ENCODE measurements at places on chromosomes 11 and 22.

GRCh38 chr11:73632996-73633395, 13.4 kb upstream of the PLEKHB1 start:
- DNase-seq = no peak

GRCh38 chr11:122803306-122803705, 35.0 kb upstream of the CRTAM start:
- no peak for DNase-seq

GRCh38 chr11:38839071-38839470, 2241.0 kb upstream of the RAG2 start:
- no peak for DNase-seq

DNA sequence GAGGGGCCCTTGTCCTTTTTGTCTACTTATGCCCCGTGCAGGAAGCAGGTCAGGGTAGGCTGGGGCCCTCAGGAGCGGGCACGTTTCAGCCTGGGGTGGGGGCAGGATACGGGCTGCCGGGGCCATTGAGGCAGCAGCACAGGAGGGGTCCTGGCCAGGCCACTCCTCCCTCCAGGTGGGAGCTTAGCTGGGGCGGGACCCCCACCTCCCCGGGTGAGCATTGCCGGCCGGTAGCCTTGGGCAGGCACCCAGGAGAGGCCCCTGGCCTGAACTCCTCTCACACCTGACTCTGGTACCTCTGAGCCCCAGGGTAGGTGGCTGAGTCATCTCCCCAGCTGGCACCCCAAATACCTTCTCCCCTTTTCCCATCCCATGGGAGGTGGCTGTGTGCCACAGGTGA, 5.0 kb upstream of the MUC6 start:
- no peak for DNase-seq

DNA sequence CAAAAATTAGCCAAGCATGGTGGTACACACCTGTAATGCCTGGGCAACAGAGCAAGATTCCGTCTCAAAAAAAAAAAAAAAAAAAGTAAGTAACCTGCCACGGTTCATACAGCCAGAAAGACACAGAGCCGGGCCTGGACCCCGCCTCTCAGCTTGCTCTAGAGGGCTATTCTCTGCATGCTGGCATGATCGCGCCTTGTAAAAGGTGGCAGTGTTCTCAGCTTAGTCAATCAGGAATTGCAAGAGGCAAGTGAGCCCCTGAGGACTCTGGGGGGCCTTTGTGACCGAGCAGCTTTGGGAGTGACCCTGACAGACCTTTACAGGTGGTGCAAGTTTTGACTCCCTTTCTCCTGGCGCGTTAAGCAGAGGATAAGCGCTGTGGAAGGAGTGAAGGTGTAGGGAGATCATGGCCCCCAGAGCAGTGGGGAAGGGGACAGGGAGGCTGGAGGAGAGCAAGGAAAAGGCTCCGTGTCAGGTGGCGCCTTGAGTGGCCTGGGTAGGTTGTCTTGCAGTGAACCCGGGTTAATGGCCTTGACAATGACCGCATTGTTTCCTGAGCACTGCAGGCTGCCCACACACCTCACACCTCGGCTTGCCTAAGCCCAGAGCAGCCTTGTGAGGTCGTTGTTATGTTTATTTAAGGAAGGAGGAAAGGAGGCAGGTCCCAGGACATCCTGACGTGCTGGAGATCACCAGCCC, 48.9 kb downstream of the CDPF1 start:
- DNase-seq = no peak

- no peak for DNase-seq
Observed at GRCh38 chr11:61384271-61385242, 7.8 kb upstream of the TMEM216 start.

DNA sequence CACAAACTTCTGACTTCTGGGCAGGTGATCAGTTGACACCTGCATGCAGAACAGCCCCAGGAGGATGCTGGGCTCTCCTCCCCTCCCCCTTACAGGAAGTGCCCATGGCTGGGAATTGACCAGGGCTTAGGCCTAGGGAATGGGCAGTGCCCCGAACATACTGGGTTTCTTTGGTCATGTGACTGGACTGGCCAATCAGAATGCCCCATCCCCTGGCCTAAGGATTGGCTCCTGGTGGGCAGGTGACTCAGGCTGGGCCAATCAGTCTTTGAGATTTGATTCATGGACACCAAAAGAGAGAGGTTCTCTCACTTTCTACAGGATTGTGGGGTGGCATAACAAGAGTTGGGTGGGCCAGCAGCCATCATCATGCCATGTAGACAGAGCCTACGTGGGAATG, 37.1 kb downstream of the MCM5 start:
- peak; percentile 46 for DNase-seq

DNA sequence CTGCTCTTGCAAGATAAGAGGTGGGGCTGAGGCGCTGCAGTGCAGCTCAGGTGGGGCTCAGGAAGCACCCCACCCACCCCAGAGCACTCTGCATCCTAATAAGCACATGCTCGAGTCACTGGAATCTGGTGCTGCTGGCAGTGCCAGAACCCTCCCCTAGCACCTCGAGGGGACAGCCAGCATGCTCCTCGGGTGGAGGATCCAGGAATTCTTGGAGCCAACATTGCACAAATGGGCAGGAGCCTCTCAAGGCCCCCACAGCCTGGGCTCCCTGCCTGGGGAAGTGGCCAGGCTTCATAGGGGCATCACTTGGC, 27.5 kb upstream of the CABP7 start:
- DNase-seq = no peak

- no peak for DNase-seq
Observed at GRCh38 chr11:126647735-126648134, 292.2 kb downstream of the ST3GAL4 start.

GRCh38 chr11:66454247-66454646, 12.5 kb upstream of the PELI3 start:
- peak; percentile 23 for DNase-seq

GRCh38 chr22:45828841-45829240, 148.1 kb downstream of the WNT7B start:
- DNase-seq = no peak

GRCh38 chr11:80048513-80048912, 607.7 kb upstream of the TENM4 start:
- DNase-seq = no peak

GRCh38 chr11:10304495-10305261, at the start of gene ADM:
Gene ADM (plus strand): TSS chr11:10305073. CDS start chr11:10305701, 628 bp downstream.
- peak; percentile 30 for DNase-seq

DNA sequence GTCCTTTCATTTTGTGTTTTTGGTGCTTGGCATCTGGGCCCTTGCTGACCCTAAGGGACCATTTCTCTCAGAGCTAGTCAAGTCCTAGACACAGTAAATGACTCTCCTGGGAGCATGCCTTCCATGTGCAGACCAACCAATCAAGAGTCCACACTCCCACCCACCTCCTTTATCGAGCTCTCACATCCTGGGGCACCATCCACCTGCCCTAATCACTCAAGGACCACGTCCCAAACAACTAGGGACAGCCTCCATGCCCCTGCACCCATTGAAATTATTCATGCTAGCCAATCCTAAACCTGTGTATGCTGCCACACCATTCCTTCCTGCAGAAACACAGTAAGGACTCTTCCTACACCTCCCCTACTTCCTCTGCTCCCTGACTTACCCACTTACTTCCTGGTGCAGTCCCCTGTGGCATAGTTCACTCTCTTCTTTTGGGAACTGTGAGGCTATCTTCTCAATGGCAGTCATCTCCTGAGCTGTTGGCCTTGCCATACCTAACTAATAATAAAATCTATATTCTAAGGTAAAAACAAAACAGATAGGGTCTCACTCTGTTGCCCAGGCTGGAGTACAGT, 6.4 kb upstream of the SAA2 start:
- DNase-seq = no peak
